ENCODE measurements at places on chromosomes 4 and X. TPM values are rescaled to one million over a fixed set of nuclear protein-coding genes. Genes with fewer than 3 reads are reported as not detected.

Gene G3BP2
- 85.3 TPM for polyA plus RNA-seq

Gene MSX1
- not detected for polyA plus RNA-seq

Gene AMTN
- polyA plus RNA-seq: not detected

Gene CENPVL2
- polyA plus RNA-seq: not detected

Gene F8A3
- polyA plus RNA-seq: 1.7 TPM

Gene MAGEA3
- polyA plus RNA-seq: not detected

Gene ALPK1
- polyA plus RNA-seq: not detected

Gene KLHL4
- polyA plus RNA-seq: 0.51 TPM

Gene POF1B
- not detected for polyA plus RNA-seq

DNA sequence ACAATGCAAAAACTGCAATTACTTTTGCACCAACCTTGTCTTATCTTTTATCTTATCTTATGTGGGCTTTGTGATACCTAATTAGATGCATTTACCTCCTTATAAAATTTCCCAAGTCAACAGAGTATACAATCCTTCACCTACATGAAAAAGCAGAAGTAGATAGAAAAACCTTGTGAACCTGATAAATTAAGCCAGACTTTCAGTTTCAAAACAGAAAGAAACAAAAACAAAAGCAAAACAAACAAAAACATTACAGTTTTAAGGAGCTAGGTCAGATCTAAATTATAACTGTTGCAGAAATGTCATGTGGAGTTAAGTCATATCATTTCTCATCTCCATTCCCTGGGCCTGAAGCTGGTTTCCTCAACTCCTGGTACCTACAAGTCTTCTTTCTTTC is 24.9 kb upstream of the CXXC4 start:
- H3K4me1 ChIP-seq: no peaks in the 10 kb centered on the region
- no peaks in the 10 kb centered on the region for H3K36me3 ChIP-seq
- H3K27me3 ChIP-seq: peaks cover 4% of the 10 kb centered on the region
- DNase-seq: no peak

DNA sequence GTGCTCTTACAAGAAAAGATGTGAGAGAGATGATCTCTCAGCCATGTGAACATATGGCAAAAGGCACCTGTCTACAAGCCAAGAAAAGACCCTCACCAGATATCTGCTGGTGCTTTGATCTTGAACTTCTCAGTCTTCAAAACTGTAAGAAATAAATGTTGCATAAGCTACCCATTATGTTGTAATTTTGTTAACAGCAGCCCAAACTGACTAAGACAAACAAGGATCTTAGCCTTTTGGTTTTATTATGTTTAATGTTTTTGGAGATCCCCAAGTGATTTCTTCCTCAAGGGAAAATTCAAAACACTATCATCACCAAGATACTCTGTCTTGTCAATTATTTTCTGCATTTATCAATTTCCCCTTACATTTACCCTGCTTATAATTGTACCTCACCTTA is 21.8 kb upstream of the CCNI start:
- DNase-seq: no peak
- H3K36me3 ChIP-seq: no peaks in the 10 kb centered on the region
- H3K4me1 ChIP-seq: peaks cover 5% of the 10 kb centered on the region
- no peaks in the 10 kb centered on the region for H3K27me3 ChIP-seq
- H3K27ac ChIP-seq: no peak overlapping the region

DNA sequence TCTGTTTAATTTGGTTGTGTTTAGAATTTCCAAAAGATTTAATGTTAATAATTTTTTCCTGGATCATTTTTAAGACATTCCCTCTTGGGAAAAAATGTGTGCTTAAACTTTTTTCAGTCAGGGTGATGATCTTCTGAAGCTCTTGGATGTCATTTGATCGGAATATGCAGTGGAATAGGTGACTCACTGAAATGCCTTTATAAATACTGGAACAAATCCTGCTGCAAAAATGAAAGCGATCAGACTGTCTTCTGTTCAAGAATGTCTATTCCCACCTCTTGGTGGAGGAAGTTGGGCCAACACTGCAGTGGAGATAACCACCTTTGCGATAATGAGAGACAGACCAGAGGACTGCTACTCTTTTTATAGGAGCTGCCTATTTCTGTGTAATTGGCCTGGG is 46.7 kb downstream of the LARP1B start:
- H3K36me3 ChIP-seq: peaks cover 17% of the 10 kb centered on the region
- no peak overlapping the region for H3K27ac ChIP-seq
- no peak for DNase-seq
- peaks cover 2% of the 10 kb centered on the region for H3K27me3 ChIP-seq

DNA sequence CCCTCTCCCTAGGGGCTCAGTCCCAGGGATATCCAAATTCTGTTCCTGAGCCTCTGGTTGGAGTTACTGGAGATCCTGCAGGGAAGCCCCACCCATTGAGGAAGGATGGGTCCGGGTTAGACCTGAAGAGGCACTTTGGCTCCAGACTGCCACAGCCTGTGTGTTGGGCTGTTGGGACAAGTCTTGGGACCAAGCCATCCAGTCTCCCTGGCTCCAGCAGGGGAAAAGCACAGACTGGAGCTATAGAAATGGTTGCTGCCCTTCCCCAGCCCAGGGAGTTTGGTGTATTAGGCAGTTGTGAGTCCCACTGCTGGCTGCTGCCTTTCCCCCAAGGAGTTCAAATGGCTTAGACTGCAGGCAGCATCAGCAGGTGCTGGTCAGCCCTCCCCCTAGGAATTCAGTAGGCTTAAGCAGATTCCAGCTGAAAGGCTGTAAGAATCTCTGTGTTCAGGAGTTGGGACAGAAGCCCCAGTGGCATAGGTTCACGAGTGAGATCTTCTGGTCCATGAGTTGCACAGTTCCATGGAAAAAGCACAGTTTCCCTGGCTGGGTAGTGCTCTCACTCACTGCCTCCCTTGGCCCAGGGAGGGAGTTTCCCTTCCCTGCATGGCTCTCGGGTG is 344.0 kb upstream of the EPHA5 start:
- H3K27ac ChIP-seq: no peak overlapping the region
- peaks cover 4% of the 10 kb centered on the region for H3K36me3 ChIP-seq
- no peak overlapping the region for H3K4me3 ChIP-seq
- no peak for DNase-seq
- H3K27me3 ChIP-seq: no peaks in the 10 kb centered on the region

DNA sequence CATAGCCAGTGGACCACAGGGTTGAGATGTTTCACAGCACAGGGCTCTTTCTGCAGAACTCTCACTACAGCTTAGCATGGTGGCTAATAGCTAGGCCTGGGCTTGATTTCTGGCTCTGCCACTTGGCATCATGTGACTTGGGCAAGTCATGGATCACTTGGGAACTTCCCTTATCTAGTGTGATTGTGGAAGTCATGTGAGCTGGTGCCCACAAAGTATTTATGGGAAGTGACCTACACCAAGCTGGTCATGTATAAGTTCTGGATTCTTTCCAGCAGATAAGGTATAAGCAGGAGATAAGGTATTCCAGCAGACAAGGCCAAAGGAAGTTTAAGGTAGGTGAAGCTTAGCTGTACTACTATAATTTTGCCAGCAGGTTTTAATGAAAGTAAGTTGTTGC is 61.0 kb downstream of the REELD1 start:
- no peaks in the 10 kb centered on the region for H3K27me3 ChIP-seq
- peaks cover 13% of the 10 kb centered on the region for H3K36me3 ChIP-seq
- H3K4me3 ChIP-seq: no peak overlapping the region
- H3K27ac ChIP-seq: no peak overlapping the region
- no peaks in the 10 kb centered on the region for H3K4me1 ChIP-seq
- no peak for DNase-seq

DNA sequence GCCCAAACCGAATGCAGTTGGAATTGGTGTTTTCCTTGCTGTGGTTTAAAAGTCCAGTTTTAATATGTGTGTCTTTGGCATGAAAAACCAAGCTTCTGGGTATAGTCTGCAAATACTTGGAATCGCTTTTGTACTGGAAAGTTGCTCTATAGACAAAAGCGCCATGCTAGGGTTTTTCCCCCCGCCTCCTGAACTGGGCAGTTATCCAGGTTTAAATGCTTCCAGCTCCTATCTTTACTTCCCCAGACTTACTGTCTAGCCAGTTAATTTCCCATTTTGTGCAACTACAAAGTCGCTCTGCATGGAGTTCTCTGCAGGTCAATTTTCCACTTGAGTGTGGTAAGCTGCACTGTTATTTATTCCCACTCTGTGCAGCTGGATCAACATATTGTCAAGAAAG is 2.7 kb downstream of the RASL11B start:
- H3K36me3 ChIP-seq: no peaks in the 10 kb centered on the region
- peaks cover 26% of the 10 kb centered on the region for H3K27me3 ChIP-seq
- no peak overlapping the region for H3K27ac ChIP-seq
- DNase-seq: no peak

- peaks cover 5% of the 10 kb centered on the region for H3K27me3 ChIP-seq
- DNase-seq: no peak
- H3K27ac ChIP-seq: no peak overlapping the region
Measured at GRCh38 chr4:10612476-10612875, 72.1 kb downstream of the CLNK start.

- H3K27me3 ChIP-seq: peaks cover 4% of the 10 kb centered on the region
- H3K4me3 ChIP-seq: no peak overlapping the region
- DNase-seq: no peak
- no peaks in the 10 kb centered on the region for H3K4me1 ChIP-seq
- H3K27ac ChIP-seq: no peak overlapping the region
Measured at GRCh38 chrX:148874636-148875246, 374.3 kb downstream of the AFF2 start.

DNA sequence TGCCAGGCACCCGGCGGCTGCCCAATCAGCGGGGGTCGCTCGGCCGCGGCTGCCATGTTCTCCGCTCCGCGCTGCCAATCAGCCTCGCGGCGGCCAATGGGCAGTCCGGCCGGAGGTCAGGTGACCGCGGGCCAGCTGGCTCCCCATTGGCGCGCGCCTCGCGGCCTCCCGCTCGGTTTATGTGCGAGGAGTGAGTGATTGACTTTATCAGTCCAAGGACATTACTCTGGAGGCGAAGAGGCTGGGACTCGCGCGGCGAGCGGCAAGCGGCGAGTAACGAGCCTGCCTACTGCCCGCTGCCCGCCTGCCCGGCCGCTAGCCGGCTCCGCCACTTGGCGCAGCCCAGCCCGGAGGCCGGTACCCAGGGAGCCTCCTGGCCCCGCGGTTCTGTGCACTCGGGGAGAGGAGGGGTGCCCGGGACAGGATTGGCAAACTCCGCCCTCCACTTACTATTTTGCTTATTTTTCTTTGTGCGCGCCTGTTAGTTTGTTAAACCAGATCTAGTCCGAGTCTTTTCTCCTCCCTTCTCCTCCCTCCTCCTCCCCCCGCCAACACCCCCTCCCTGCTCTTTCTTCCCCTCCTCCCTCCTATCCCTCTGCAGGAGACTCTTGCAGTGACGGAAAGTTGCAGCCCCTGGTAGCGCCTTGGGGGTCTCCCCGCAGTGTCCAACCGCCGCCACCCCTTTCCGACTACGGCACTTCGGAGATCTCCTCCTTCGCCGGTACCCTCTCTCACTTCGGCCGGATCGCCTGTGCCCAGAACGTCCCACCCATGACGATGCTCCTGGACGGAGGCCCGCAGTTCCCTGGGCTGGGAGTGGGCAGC is at the start of gene ZIC3:
ZIC3 (plus strand) TSS at position 207 of the 825 bp plus-strand sequence; CDS start at position 772, 565 bp downstream.
- peak within 1 kb of the TSS; percentile 70 for H3K4me3 ChIP-seq
- H3K27ac ChIP-seq: no peak within 1 kb of the TSS
- H3K36me3 ChIP-seq: no peaks in the 10 kb centered on the region
- H3K4me1 ChIP-seq: peaks cover 12% of the 10 kb centered on the region

DNA sequence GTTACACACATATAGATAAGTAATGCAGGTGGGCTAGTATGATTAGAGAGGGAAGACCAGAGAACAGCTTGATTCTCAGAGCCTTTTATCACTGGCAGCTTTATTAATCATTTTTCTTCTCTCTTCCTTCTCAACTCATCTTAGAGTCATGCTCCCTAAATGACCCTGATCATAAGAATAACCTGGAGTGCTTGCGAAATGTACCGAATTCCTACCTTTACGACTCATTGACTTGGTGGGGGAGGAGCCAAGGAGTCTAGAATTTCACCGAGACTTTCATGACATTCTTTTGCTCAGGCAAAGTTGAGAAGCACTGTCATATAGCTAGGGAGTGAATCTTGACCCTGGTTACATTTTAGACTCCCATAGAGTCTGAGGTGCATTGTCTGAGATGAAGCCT is 298.9 kb upstream of the PUDP start:
- no peaks in the 10 kb centered on the region for H3K36me3 ChIP-seq
- DNase-seq: no peak
- H3K4me3 ChIP-seq: no peak overlapping the region
- no peaks in the 10 kb centered on the region for H3K4me1 ChIP-seq
- no peak overlapping the region for H3K27ac ChIP-seq

GRCh38 chr4:78424461-78424860 is 127.1 kb upstream of the ANXA3 start:
- DNase-seq: no peak
- H3K27ac ChIP-seq: no peak overlapping the region
- H3K27me3 ChIP-seq: peaks cover 4% of the 10 kb centered on the region
- H3K4me3 ChIP-seq: no peak overlapping the region

DNA sequence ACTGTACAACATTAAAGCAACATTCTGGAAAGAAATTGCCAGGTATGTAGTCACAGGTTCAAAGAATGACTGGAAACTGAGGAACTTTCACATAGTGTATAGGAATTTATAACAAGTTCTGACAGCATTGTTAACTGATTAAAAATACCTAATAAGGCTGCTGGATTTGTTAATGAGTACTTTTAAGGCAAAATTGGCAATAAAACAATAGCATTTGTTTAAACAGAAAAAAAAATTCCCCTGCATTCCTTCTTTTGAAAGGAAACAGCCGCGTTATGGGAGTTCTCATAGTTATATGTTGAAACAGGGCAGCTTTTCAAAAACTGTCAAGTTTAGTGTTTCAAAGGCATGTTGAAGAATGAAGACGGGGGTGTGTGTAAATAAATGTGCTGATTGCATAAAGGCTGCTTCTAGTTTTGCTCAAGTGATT is 282.5 kb upstream of the FAT1 start:
- H3K27me3 ChIP-seq: no peaks in the 10 kb centered on the region
- DNase-seq: no peak
- H3K27ac ChIP-seq: no peak overlapping the region
- no peak overlapping the region for H3K4me3 ChIP-seq

- no peak for DNase-seq
- H3K4me1 ChIP-seq: no peaks in the 10 kb centered on the region
- no peak overlapping the region for H3K27ac ChIP-seq
- H3K27me3 ChIP-seq: peaks cover 7% of the 10 kb centered on the region
- no peak overlapping the region for H3K4me3 ChIP-seq
Measured at GRCh38 chr4:26015133-26015651, 101.2 kb downstream of the SMIM20 start.

- H3K27me3 ChIP-seq: peaks cover 9% of the 10 kb centered on the region
- H3K36me3 ChIP-seq: no peaks in the 10 kb centered on the region
- peaks cover 11% of the 10 kb centered on the region for H3K4me1 ChIP-seq
- H3K27ac ChIP-seq: no peak overlapping the region
Measured at GRCh38 chr4:8039290-8039689, 99.6 kb upstream of the AFAP1 start.

DNA sequence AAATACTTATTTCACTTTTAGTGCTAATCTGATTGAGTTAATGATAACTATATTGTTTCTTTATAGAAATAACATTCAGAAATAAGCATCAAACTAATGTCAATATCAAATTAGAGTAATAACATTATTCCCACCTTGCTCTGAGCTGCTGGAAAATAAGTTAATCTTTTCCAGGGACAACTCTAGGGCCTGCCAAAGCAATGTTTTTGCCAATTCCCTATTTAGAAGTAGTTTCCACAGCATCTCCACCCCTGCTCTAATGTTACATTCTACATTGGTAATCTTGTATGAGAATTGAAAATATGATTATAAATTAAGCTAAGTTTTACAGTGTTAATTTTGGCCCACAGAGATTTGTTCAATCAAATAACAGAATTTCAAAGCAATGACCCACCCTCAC is 68.3 kb downstream of the REELD1 start:
- H3K27me3 ChIP-seq: no peaks in the 10 kb centered on the region
- H3K36me3 ChIP-seq: no peaks in the 10 kb centered on the region

Data from immature natural killer cell (primary cell).